ENCODE measurements at places on chromosomes 3 and 15.

DNA sequence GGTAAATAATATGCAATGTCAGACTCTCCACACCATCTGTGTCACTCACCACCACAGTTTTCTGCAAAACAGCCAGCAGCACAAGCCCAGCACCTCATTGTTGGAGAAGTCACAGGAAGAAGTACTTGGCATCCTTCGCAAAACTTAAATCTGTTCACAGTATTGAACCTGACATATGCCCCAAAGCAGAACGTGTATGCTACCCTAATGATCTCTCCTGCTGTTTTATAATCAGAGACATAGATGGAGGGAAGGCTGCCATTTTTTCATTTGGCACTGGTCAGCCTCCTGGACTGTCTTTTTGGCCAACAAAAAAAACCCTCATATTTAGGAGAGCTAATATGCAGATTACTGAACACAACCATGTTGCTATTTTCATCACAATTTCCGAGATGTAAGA, 1272.9 kb downstream of the ROBO1 start:
- DNase-seq: no peak

DNA sequence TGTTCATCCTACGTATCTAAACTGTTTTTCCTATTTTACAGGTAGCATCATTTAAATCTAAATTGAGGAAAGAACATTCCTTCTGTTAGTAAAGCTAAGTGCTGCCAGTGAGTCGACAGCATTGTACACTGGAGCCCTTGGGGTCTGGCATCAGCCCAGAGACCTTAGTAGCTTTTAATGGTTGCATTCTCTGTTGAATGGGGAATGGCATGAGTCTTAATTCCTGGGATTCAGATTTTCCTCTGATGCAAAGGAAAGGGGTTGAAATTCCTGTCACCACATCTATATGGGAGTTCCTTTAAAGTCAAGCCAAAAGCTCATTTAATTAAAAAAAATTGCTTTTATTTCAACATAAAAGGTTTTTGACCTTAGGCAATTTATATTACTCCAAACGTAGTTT, 148.4 kb upstream of the GBE1 start:
- no peak for DNase-seq

DNA sequence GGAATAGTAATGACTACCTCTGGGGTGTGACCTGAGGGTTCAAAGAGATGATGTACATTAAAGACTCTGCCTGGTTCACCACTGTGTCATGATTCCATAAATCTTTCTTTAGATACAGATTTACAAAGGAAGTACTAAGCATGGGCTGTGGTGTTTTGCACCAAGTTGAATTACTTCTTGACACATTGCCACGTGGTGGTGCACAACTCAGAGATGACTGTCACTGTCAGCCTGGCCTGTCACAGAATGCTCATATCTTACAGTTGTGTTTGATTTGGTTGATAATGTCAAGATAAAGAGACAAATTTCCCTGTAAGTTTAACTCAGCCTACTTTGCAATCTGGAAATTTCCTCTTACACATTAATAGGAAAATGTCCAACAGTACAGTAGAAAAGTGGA, 3.2 kb downstream of the CTDSPL start:
- DNase-seq: no peak

DNA sequence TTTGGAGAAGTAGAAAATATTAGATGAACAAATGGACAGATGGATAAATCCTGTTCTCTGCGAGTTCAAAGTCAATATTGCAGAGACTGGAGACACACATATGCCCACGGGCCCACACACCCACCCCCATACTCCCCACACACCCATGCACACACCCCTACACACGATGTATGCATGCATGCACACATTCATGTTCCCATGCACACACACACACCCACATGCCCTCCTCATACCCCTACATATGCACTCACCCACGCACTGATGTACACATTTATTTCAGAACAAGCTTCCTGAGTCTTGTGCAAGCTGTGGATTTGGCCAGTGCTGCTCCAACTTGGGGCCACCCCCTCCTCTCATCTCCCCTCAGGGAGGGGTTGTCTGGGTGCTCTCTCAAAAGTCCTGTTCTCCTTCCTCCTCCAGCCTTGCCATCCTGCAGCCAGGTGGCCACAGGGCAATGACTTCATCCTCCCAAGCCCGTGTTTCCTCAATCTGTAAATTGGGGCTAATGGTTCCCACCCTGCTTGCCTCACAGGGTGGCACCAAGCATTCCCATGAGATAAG, 16.4 kb downstream of the MAPKAPK3 start:
- no peak for DNase-seq

DNA sequence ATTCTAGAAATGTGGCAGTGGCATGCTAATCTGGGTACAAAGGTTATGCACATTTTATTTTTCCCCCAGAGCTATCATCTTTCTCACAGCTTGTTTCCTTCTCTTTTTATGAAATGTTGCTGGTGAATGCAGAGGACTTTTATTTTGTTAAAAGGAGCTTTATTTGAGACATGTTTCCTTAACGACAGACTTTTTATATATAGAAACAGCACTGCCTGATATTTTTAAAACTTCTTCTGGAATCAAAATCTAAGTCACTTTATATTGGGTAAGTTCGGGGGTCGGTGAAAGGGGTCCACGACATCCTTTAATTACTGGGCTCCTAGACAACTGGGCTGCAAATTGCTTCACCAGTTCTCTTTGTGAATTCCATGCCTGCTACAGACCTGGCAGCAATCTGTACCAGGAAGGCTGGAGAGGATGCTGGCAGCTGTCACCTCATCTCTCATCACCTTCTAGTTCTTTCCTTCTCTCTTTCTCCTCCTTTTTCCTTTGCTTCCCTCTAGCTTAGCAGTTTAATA, 464.7 kb downstream of the PDCD6IP start:
- no peak for DNase-seq

DNA sequence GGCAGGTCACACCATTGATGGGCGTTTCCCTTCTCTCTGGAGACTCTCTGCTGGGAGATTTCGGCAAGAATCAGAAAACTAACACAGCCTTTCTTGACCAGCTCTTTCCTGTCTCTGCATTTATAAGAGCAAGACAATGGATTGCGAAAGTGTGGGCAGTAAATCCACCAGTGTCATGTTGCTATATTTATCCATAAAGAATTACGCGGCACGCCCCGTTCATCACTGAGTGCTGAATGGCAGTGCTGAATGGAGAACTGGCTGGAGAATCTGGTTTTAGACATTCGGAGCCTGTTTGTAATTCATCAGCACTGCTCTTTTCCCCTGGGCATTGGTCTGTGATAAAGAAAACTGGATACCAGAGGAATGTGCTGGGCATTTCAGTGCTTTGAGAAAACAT, 2.0 kb upstream of the CEMIP start:
- no peak for DNase-seq

DNA sequence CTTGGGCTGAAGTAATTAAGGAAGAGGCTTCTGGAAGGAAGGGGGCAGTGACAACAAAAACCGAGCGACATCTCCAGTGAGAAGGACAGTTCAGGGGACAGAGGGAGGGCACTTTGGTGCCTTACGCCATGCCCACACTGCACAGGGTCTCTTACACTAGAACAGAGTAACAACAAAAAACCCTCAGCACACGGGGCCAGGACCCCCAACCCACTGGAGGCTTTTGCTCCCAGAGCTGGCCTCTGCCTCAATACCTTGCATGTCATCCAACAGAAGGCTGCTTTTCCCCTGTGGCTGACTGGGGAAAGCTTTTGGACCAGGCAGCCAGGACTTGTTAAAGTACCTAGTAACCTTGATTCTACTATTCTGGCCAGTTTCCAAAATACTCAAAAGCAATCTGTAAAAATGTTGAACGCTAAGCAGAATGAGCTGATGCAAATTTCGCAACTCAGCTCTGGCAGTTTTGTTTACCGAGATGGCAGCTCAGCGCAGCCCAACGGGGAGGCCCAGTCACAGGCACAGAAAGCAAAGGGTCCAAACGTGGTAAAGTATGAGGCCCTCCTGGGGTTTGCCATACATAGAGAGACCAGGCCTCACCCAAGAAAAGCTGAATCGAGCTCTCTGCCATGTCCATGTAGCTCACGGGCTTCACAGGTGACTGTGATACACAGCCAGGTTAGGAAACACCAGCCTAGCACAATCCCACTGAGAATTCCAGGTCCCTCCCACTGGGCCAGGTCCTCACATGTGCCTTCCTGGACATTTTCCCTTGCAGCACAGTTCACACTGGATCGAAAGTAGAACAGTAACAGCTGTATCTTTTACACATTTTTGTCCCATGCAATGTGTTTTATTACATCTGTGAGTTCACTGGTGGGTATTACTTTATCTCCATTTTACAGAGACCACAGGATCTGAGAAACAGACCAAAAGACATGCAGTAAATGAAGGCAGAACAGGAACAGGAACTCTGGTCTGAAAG, 6.0 kb downstream of the CHCHD4 start:
- no peak for DNase-seq

GRCh38 chr15:31262901-31263671, 63.5 kb upstream of the KLF13 start:
- DNase-seq: no peak

GRCh38 chr3:127859730-127860129, 37.4 kb upstream of the MGLL start:
- no peak for DNase-seq

- no peak for DNase-seq
Measured at GRCh38 chr3:49454898-49455681, 15.0 kb upstream of the DAG1 start.

DNA sequence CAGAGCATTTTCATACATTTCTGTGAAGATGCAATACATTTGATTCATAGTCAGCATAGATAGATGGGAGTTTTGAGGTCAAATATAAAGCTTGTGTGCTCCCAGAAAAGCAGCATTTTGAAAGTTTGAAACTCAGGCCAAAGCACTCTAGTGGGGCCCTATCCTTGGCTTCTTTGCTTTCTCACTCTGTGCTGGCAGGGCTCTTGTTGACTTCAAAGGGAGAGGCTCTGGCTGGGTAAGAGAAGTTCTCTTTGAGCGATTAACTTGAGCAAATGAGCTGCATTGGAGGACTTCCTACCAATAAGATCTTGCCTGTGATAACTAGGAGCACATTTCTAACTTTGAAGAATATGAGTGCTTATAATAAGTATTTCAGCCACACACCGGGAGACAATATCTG, 214.0 kb upstream of the RARB start:
- DNase-seq: no peak

GRCh38 chr3:149371001-149371722, 6.3 kb downstream of the TM4SF1 start:
- no peak for DNase-seq

DNA sequence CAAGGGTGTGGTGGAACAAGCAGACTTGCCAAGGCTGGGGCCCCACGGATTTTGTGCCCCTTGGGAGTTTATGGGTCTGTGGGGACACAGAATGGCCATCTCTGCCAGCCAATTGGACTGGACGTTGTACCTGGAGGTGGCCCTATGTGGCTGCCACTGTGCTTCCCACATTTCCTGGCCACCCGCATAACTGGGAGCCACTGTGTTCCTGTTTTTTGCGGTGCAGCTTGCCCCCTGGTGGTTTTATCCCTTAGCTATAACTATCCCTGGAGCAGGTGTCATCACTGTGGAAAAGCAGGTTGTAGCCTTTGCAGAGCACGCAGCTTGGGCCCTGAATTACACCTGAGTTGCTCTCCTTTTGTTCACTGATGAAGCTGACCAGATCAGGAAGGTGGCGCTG, 306.3 kb downstream of the ZPLD1 start:
- DNase-seq: no peak

DNA sequence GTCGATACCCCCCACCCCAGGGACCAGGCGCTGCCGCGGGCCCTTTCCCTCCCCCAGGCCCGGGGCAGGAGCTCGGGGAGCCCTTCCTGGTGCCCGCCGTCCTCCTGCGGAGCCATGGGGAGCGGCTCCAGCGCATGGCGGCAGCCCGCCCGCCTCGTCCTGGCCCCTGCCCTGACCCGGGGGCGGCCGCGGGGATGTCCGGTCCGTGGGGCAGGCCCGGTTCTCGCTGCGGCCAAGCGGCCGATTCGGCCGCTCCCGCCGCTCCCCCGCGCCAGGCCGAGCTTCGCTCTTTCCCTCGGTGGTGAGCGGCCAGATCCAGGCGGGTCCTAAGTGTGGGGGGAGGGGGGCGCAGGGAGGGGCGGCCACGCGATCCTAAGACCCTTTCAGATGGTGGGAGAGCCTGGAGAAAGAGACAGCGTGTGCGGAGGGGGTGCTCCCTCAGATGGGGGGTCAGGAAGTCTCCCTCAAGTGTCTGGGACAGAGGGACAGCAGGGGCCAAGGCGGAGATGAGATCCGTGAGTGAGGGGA, 1.3 kb downstream of the NEIL1 start:
- DNase-seq: no peak

- DNase-seq: no peak
Measured at GRCh38 chr3:76900596-76900995, 139.3 kb upstream of the ROBO2 start.

DNA sequence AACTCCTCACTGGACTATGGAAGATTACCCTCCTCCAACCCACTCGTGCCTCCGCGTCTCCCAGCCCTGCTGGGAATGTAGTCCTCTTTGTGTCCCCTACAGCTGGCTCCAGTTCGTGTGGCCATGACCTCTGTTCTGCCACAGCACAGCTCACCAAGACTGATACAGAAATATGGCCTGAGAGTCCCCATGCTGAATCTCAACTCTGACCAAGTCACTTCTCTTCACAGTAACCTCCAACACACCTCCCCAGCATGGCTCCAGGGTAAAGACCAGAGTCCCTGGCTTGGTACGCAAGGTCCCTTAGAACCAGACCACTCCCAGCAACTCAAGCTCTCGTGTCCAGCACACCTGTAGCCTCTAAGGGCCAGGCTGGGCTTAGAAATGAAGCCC, 2.3 kb upstream of the COL7A1 start:
- no peak for DNase-seq

DNA sequence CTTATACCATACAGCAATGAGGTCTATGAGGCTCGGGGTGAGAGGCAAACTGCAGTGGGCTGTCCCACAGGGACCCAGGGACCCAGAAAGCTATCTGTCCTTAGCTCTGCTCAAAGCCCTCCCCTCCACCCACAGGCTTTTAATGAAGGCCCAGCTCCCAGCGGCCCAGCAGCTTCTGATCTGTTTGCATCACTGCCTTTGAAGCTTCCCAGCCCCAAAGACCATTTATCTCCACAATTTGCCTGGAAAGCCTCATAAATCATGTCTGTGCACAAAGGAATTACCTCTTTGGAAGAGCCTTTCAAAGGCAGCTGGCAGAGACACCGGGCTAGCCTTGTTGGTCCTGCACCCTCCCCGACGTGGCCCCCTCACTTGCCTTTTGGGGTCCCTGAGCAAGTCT, 123.9 kb downstream of the RAB11A start:
- no peak for DNase-seq

Data from activated T-cell treated with anti-CD3 and anti-CD28 coated beads for 24 hours (primary cell).